Activated CD4-positive, alpha-beta T cell treated with anti-CD3 and anti-CD28 coated beads, Interleukin-2, amount 10 ng/mL, durations not matched to agents 7 days and 5 days (primary cell): ENCODE measurements at places on chromosomes 3 and 15. TPM values are rescaled to one million over a fixed set of nuclear protein-coding genes. Genes with fewer than 3 reads are reported as not detected.

DNA sequence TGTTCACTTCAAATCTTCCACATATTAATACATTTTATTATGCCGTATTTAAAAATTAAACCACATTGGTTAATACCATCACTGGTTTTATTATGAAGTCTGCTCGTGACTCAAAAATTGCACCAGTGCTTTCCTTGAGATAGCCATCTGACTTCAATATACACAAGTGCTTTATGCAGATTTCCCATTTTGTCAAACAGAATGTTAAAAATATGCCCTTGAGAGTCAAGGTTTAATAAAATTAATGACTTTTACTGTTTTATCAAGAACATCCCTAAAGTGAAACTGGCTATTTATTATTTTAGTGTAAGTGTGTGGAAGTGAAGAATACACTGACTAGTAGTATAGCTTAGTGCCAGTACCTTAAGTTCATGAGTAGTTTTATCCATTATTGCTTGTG, 139.3 kb upstream of the SOX2 start:
- DNase-seq: no peak

- peak; percentile 69 for DNase-seq
Observed at GRCh38 chr3:12706504-12707253, 42.8 kb upstream of the RAF1 start.

The CLDN11 gene
- not detected for total RNA-seq

The NANOGP8 gene
- total RNA-seq: not detected

The TMCO5A gene
- total RNA-seq: not detected

DNA sequence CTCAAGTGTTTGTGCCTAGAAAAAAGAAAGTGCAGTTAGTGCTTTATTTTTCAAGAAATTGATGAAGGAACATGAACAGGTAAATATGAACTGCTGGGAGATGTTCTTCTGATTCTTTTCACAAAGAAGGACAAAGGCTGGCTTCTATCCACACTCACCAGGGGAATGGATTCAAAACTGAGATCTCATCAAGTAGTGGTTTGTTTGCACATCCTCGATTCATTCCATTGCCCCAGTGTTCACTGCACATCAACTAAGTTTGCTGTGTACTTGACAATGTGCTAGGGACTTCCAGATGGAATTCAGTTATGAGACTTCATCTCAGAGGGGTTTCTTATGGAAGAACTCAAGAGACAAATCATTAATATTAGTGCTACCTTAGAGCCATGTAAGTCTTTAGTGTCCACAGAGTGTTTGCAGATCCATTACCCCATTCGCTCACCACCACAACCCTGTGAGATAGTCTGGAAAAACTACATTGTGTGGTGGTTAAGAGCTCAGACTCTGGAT, 332.9 kb upstream of the PPP2R3A start:
- DNase-seq: no peak

DNA sequence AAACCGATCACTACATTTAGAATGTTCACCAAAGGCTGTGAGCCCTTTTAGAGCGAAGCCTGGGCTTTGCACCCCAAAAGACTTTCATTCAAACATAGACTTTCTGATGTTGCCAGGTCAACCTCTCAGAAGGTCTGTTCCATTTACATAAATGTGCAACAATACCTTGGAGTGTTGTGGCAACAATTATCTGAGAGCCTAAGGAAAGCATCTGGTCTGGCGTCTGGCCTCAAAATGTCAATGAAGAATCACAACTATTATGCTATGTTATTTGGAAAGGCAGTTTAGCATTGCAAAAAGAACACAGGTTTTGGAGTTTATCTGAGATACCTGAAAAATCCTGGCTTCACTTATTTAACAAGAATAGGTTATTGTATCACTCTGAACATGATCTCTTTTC, 50.0 kb downstream of the POLR2M start:
- DNase-seq: no peak

- no peak for DNase-seq
Observed at GRCh38 chr15:37929238-37929637, 5.2 kb upstream of the TMCO5A start.

DNA sequence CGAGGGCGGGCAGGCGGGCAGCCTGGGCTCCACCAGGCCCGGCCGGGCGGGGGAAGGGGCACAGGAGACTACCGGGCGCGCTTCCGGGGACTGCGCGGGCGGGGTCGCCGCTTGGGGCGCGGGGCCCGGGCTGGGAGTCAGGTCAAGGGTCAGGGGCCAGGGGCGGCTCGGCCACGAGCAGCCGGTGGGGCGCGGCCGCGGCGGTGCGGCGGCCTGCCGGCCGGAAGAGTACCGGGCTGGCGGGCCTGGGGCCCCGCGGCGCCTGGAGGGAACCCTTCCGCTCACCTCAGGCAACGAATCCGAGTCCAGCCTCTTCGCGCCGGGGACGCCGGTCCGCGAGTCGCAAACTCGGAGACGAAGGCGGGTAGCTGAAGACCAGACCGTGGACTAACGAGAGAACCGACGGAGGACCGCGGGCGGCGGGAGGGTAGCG, 225 bp downstream of the RHOA start:
- DNase-seq: peak; percentile 52

GRCh38 chr3:120102232-120102631, 8.0 kb upstream of the GSK3B start:
- DNase-seq: no peak

DNA sequence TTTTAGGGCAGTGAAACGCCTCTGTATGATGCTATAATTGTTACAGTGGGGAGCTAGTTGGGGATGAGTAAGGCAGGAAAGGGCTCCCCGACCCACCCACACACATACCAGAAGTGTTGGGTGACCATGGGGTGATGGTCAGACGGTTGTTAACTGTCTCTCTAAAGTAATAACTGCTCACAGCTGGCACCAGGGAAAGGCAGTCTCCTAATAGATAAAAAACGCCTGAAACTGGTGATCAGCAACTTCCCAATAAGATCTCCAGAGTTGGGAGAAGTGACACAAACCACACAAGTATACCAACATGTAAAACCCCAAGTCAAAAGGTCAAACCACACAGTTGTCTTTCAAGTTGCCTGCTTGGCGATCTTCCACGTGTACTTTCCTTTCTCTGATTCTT, 346.5 kb upstream of the CNTN4 start:
- DNase-seq: no peak

The MORC1 gene
- total RNA-seq: not detected

The SLC7A14 gene
- total RNA-seq: not detected

The UCN2 gene
- not detected for total RNA-seq

The CPN2 gene
- not detected for total RNA-seq

DNA sequence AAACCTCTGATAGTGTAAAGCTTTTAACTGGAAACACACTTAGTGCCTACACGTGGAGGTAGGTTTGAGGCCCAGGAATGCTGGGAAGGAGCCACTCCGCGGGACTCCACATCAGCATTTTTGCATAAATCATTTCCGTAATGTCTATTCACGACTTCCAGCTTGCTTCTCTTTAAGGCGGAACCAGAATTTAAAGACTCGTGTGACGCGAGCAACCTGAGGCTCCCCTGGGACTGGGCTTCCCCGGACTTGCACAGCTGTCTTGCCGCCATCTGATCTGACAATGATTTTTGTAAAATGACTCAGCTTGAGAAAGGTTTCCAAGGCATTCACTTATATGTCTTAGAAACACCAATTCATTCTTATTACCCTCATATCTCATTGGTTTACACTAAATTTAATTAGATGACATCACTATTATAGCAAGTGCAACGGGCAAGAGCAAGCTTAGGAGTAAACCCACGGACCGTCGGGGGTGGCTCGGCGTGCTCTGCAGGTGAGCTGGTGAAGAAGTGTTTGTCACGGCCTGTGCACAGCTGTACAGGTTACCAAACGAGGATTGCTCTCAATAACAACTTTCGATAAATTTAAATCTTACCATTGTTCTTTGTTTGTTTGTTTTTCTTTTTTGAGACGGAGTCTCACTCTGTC, 95.2 kb downstream of the CHSY1 start:
- no peak for DNase-seq

- DNase-seq: no peak
Observed at GRCh38 chr15:49460411-49460941, 37.4 kb downstream of the FGF7 start.

GRCh38 chr3:125957674-125958510, 11.1 kb upstream of the ROPN1B start:
- DNase-seq: no peak

The MESP1 gene
- total RNA-seq: 1.6 TPM

DNA sequence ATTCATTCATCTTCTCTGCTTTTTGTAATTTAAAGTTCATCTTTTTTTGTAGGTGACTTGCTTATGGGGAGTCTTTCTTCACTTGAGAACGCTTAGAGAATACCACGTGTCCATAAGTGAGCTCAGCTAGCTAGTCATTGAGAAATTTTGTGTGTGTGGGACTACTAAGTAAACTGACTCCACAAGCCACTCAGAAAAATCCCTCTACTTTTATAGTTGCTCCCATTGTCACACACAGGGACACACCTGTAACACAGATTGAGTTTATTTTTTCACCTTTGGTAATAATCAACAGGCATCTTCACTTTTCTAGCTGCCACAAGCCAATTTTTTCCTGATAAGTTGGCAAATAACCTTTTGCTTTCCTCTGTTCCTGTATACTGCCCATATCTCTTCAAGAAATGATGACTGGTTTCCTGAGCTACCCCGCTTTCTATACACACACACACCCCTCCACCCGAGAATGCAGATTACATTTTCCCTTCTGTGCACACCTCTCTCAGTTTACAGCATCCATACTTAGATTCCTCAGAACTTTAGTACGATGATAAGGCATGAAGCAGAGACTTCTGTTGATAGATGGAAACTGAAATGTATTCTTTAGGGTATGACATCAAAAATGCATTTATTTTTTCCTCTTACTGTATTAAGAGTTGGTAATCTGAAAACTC, 4.6 kb downstream of the TSC22D2 start:
- DNase-seq: peak; percentile 8

- DNase-seq: no peak
Observed at GRCh38 chr3:2198776-2199279, 100.2 kb downstream of the CNTN4 start.

The CMC1 gene
- total RNA-seq: 13.1 TPM

- no peak for DNase-seq
Observed at GRCh38 chr3:52065264-52065756, 8.9 kb upstream of the DUSP7 start.

GRCh38 chr15:99176757-99177156, 71.9 kb downstream of the SYNM start:
- no peak for DNase-seq
